T-helper 2 cell (primary cell): ENCODE measurements at places on chromosomes 2 and 18.

- no peak for DNase-seq
Observed at GRCh38 chr2:84175340-84175739, 283.7 kb downstream of the SUCLG1 start.

GRCh38 chr2:120255986-120256650 lies 3.5 kb downstream of the RALB start:
- DNase-seq: no peak

DNA sequence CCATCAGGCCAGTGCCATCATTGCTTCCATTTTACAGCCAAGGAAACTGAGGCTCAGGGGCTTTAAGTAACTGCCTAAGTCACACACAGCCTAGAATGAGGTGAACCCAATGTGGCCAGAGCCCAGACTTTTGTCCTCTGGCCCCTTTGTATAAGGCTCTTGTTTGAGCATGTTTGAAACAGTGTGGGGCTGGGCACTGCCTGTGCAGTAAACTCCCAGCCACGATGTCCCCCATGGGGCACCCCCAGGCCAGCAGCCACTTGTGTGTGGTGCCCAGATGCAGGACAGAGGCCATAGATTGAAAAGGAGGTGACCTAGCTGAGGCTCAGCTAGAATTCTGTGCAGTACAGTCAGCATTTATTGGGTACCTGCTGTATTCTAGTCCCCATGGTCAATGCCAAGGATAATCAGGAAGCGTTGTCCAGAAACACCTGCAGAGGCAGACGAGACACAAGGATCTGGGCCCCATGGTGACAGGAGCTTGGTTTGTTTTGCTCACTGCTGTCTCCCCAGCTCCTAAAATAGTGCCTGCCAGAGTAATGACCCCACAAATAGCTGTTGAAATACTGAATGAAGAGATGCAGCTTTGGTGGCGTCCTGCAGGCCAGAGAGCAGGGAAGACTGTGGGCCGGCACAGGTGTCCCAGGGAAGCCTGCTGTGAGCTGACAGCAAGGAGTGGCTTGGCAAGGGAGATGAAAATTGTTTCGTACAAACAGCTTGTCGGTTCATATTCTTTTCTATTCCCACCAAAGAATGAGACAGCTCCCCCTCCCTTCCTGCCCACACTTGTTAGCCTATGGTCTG lies 160.7 kb downstream of the LDLRAD4 start:
- DNase-seq: no peak

GRCh38 chr2:64225491-64225890 lies 81.3 kb upstream of the PELI1 start:
- no peak for DNase-seq

DNA sequence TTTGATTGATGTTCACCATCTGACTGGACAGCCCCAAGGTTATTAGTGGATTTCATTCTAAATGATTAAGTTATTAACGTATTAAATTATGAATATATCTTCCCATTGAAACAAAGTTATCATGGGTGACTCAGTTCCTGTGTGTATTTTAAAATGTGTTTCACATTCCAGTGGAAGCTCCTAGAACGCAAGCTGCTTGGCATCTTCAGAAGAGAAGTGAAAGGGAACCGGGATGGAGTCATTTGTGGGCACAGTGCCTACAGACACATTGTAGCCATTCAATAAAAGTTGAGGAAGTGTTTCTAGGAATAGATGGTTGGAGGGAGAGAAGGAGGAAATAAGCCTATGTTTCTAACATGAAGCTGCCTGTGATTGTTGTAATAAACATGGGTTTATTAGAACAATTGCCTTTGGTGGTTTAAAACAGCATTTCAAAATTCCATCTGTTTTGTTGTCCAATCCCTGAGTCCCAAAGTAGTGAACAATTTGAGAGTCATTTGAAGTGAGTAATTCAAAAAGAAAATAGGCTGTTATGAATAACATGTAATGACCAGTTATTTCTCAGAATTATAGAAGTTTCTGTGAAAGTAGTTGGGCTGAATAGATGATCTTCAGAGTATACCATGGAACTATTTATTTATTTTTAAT lies 143.5 kb downstream of the PKP4 start:
- DNase-seq: no peak

DNA sequence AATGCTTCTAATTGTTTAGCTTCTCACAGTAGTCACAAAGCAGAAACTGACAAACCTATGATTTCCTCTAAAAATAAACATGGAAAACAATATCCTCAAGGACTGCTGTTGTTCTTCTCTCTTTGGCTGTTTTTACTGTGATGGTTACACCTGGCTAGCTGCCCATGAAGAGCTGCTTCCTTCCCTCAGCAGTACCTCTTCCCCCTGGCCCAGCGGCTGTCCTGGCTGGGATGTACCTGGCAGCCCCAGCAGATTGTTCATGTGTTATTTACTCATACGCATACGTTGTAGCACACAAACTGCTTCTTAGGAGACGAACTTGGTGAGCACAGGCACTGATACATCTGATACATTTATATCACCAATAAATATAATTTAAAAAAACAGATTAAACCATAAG lies 27.4 kb downstream of the NEMP2 start:
- DNase-seq: no peak

DNA sequence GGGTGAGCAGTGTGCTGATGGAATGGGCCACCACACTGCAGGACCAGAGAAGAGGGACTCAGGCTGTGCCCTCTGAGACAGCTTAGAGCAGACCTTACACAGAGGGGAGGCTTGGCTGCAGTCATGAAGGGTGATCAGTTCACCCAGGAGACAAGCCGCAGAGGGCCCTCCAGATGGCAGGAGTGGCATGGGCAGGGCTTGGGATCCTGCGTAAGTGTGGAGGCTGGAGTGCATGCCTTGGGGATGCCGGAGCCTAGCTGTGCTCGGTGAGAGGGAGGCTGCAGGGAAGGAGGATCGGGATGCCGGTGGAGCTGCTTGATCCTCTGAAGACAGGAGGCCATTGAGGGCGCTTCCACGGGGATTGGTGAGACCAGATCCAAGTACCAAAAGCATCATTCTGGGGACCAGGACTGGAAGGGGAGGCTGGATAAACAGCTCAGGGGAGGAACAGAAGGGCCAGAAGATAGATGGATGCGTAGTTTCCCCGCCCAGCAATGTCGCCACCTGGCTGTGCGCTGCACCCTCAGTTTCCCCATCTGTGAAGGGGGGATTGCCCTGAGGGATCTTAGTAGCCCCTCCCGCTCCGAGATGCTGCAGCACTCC lies 163.4 kb downstream of the INHBB start:
- DNase-seq: no peak

- DNase-seq: no peak
Observed at GRCh38 chr2:169705927-169706326, 11.7 kb downstream of the PHOSPHO2 start.

DNA sequence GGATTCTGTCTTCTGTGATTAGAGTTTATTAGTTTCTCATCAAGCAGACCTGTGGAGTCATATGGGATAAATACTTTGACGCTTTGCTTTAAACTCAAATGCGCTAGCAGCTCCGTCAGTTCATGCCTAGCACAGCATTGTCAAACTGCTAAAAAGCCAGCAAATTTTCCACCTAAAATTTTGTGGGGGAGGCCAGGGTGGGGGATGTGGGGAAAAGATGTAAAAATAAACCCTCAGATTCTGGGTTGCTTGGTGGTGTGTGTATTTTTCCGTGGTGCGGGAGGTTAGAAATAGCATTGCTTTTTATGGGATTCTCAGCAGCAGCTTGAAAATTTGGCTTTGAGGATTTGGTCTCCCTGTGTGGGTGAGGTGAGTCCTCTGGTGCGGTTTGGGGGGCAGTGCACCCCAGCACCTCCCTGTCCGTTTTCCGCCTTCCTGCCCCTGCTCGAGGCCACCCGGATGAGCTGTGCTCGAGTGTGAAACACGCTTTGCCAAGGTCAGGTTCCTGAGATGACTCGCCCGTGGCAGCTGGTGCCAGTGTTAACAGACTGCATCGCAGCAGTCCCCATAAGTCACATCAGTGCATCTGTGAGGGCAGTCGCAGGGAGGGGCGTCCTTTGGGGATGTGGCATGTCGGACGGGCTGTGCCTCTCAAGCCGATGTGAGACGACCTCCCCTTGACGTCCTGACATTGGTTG lies 65.9 kb downstream of the LDLRAD4 start:
- no peak for DNase-seq

DNA sequence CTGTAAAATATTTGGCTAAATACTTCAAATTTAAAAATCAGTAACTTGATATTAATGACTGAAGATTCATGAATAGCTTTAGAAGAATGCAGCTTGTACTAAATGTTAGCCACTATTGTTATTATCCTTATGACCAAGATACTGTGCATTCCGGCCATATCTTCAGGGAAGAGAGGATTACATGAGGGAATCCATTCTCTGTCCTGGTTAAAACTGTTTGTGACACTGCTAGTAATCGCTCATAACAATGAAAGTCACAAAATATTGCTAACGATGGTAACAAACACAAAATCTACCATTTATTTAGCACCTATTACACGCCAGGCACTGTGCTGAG lies 217.7 kb downstream of the PRKCE start:
- DNase-seq: no peak

DNA sequence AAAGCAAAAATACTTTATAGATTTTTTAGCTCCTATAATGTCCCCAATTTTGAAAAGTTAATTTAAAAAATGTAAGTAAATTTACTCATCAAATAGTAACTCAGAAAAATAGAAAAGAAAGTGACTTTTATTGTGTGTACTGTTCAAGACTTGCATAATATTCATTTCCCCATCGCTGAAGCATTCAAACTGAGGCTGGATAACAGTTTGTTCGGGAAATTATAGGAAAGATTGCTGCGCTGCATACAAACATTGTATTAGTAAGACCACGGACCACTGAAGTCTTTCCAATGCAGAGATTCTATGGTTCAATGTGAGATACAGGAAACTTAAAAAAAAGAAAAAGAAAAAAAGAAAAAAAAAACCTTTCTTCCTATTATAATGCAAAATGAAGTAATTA lies 10.4 kb downstream of the STK17B start:
- DNase-seq: no peak
